ENCODE measurements at places on chromosomes 1 and 21.

- no peak for DNase-seq
Measured at GRCh38 chr21:22468893-22469292, 1470.7 kb downstream of the NCAM2 start.

DNA sequence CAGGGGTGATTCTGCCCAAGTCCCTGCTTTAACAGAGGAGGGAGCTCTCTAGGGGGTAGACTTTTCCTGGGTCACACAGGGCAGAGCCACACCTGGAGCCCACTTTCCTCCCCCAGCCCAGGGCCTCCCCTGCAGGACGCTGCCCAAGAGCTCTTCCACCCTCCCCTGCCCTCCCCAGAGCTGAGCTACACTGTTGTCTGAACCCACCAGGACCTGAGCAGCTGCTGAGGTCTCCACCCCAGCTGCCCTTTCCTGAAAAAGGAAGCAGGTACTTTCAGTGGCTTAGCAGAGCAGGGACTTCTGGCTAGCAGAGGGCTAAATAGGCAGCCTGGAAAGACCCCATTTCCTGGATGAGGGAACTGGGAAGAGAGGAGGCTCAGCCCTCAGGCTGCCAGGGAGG is 169.3 kb upstream of the ETV3 start:
- DNase-seq = no peak

DNA sequence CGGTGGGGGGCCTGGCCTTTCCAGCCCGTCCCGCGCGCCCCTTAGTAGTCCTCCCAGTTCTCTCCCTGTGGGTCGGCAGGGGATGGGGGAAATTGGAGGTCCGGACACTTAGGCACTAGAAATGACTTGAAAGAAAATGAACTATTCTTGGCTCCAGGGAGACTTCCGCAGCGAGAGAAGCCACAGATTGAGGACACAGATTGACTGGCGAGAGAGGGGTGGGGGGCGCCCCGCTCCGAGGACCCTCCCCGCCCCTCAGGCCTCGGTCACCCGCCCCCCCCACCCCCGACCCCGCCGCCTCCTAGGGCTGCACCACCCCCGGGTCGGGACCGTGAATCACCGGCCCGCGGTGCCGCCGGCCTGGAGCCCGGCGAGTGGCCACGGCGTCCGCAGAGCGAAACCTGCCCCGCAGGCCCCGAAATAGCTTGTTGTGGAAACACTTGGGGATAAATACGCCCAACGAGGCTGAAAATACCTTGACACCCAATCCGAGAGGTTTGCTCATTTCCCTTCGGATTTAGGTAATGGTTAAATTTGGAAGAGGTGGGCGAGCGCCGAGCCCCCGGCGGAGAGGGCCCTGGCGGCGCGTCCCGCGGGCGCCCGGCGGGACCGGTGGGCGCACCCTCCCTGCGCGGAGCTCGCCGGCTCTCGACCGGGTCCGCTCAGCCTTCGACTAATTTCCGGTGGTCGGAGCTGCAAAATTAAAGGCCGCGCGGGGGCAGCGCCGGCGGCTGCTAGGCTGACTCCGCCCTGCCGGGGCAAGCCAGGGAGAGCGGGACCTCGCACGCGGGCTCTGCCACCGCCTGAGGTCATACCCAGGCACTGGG is at the start of gene GFI1:
TSS of gene GFI1 (minus strand) at position 675 of the 827 bp plus-strand sequence. CDS start 3,438 bp downstream, outside the sequence.
- DNase-seq = peak; percentile 23

GRCh38 chr1:34642679-34643078 is 112.2 kb upstream of the GJB5 start:
- DNase-seq = no peak

DNA sequence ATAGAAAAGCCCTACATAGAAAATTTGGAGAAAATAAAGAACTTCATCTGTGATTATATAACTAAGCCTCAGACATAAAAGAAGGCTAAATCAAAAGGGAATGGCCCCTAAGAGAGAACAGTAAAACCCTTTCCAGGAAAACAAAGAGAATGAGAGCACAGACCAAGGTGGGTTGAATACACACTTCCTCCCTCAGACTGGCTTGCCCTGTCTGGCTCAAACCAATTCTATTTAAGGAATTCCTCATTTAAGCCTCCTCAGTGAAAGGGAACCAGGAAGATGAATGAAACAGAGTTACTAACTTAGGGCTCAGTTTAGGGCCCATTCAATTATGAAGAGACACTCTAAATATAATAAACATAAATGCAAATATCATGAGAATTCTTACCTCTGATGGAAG is 10.6 kb upstream of the SYT14 start:
- no peak for DNase-seq

All from T-helper 17 cell (primary cell).